Stimulated activated CD4-positive, alpha-beta T cell treated with anti-CD3 and anti-CD28 coated beads, Interleukin-4, amount 100 ng/mL, for 4 hours (primary cell): ENCODE measurements at places on chromosomes 12 and 14.
A peak's percentile ranks its signal among the peaks of the same experiment; 100 is the strongest.

- no peak for DNase-seq
Measured at GRCh38 chr14:21025371-21026273, 761 bp upstream of the NDRG2 start.

DNA sequence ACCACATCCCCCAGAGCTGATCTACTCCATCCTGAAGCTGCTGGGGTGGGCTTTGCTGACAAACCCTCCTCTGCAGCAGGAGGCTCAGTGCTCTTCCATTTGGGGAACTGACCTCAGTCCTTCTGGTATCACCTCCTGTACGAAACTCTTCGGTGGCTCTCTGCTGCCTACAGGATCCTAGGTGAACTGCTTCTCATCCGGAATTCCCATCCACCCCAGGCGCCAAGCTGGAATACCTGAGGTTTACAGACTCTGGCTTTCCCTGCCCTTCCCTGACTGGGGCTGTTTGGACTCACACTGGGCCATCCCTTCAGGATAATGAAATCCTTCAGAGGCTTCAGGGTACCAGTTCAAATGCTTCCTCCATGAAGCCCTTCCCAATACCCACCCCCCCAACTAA, 26.2 kb downstream of the GCN1 start:
- DNase-seq, result no peak

- peak; percentile 11 for DNase-seq
Measured at GRCh38 chr12:110846615-110847566, at the start of gene CCDC63. Gene CCDC63, plus strand, starts transcription at chr12:110846987. Its CDS starts 5,968 bp downstream, at chr12:110852955.

DNA sequence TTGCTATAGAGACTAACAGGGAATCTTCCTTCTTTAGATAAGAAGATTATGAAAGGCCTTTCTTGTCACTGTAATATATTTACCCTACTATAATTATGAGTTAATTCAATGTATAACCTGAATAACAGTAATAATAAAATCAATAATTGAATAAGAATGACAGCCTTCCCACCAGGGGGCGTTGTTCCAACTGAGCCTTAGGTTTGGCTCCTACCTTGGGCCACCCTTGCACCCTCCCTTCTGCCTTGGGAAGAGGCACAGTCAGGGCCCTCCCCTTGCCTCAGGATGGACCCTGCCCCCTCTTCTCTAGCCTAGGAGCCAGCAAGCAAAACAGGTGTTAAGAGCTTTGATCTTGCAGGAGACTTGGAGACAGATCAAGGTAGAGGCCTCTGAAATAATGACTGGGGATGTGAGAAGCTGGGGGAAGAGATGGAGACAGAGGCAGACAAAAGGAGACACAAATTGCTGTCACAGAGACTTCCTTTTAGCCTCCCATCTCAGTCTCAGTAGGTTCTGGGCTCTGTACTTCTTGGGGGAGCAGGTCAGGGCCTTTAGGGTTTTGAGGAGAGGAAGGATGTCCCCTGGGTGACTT, 40.1 kb upstream of the CISTR start:
- DNase-seq, result peak; percentile 16

- DNase-seq, result no peak
Measured at GRCh38 chr12:14261096-14261495, 104.4 kb upstream of the ATF7IP start.

DNA sequence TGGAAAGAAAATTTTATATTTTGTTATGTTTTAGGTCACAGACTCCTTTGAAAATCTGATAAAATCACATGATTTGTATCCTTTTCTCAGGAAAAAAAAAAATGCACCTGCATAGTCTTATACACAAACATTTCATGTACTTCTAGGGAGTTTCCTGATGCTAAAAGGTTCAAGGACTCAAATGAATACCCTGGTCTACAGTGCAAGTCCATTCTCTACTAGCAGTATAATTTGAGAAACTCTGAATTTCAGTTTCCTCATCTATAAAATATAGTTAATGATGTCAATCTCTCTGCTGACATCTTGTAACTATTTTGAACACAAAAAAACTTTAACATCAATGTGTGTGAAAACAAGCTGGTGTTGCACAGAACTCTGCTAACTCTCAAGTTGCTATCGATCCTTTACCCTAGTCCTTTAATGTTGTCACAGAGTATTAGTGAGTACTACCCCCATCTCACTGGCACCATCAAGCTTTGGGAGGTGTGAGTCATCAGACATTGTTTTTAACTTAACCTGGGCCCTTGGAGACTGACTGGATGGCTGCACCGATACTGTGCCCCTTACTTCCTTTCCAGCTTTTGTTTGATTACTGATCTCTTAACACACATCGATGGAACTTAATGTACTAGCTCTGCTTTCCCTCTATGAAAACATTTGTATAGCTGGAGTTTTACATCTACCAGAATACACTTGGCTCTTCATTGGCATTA, 251.9 kb upstream of the SOX5 start:
- no peak for DNase-seq

DNA sequence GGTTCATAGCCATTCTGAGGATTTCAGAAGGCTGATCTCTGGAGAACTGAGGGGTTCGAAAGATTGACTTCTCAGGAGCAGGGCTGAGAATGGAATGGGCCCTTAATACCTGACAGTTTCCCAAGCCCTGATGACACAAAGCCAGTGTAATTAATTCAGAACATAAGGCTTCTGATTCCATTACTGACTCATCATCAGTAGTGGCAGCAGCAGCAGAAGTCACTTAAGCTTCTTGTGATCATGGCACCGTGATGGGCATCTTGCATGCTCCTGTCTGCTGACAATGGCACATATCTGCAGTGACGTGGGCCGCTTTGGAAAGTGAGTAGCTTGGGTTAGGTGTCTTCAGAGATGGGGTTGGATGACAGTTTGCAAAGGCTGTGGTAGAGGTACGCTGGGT, 38.2 kb upstream of the GSG1 start:
- DNase-seq, result no peak

- no peak for DNase-seq
Measured at GRCh38 chr14:62084020-62084419, 321.8 kb downstream of the SNAPC1 start.

GRCh38 chr12:23495472-23495871, 454.0 kb downstream of the SOX5 start:
- no peak for DNase-seq

DNA sequence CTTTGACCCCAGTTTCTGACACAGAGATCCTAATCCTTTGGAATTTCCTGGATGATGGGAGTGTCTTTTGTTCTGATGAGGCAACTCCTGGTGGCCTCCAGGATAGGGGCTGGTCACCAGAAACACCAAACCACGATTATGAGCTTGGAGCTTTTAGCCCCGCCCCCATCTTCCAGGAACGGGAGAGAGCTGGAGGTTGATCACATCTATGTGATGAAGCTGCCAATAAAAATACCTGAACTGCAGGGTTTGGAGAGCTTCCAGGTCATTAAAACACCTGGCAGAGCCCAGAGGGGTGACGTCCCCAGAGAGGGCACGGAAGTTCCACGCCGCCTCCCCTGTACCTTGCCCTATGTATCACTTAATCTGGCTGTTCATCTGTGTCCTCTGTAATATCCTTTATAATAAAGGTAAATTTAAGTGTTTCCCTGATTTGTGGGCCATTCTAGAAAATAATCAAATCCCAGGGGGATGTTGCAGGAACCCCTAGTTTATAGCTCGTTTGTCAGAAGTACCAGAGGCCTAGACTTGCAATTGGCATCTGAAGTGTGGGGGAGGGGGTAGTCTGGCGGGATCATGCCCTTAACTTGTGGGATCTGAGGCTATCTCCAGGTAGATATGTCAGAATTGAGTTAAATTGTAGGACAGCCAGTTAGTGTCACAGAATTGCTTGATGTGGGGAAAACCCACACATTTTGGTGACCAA, 21.2 kb downstream of the APPL2 start:
- DNase-seq, result no peak

- no peak for DNase-seq
Measured at GRCh38 chr14:90796329-90796728, 19.9 kb downstream of the TTC7B start.

- no peak for DNase-seq
Measured at GRCh38 chr12:67807814-67808213, 159.3 kb downstream of the DYRK2 start.

DNA sequence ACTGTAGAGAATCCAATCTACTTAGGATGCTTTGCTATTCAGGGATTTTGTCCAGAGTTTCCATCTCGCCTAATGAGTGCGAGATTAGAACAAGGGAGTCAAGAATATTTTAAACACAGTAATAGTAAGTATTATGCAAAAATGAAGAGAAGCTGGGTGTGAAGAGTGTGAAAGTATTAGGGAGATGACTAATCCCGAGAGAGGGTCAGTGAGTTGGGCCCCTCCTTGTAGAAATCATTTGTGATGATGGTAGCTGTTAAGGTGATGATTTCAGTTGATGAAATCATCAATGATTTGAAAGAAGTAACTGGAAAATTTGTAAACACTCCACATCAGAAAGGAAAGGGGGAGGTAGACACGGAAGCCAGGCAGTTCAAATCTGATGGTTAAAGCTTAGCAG, 478.9 kb upstream of the MGAT4C start:
- DNase-seq, result no peak

DNA sequence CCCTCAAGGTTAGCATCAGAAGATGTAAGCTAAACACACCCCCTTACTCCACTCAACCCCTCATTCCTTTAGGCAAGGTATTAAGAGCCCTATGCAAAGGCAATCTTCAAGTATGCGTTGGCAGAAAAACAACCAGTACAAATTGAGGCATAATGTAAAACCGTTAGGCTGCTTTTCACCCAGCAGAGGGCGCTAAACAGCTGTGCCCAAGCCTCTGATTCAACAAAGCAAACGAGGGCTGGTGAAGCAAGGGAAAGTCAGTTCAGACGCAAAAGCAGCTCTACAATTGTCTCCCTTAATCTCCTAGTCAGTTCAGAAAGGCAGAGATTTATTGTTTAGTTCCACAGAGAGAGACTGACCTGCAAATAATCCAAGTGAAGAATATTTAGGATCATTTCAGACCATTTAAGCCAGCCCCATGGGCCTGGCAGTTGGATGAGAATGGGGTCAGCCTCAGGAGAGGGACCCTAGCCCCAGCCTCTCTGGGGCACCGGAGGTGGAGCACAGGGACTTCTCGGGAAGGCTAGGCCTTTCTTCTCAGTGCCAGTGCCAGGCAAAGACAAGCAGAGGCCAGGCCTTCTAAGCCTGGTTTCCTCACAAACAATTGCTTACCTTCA, 23.5 kb downstream of the DCAF5 start:
- peak; percentile 54 for DNase-seq

- DNase-seq, result peak; percentile 74
Measured at GRCh38 chr14:23034498-23035302, at the start of gene PSMB5. Gene PSMB5, minus strand, starts transcription at chr14:23034900. Its CDS starts 19 bp downstream, at chr14:23034881.

DNA sequence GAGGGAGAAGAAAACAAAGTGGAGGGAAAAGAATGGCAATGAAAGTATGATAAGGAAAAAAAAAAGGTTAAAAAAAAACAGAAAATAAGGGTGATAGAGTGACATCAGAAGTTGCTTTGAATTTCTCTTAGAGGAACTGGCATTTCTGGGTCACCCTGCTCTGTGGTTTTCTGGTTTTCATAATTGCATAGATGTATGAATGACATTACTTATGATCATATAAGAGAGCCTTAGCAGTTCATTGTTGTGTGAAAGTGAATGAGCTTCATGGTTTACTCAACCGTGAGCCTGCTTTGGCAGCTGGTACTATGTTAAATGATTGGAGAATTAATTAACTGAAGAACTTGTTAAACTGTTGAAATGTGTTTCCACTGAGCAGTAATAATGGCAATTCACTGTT, 336.4 kb upstream of the FBXO33 start:
- DNase-seq, result no peak

- no peak for DNase-seq
Measured at GRCh38 chr14:69325646-69326265, 65.8 kb downstream of the GALNT16 start.
